ENCODE measurements at places on chromosomes 3 and 15. TPM values are rescaled to one million over a fixed set of nuclear protein-coding genes. Genes with fewer than 3 reads are reported as not detected.

TIMMDC1 gene
- total RNA-seq: 53.2 TPM

FHIT gene
- 9.3 TPM for total RNA-seq

SLC9A9 gene
- 24.9 TPM for total RNA-seq

CAV3 gene
- total RNA-seq: not detected

GOLGA8S gene
- 0.36 TPM for total RNA-seq

BCL2A1 gene
- total RNA-seq: not detected

BNC1 gene
- 0.14 TPM for total RNA-seq

NMNAT3 gene
- total RNA-seq: 10.0 TPM

PGBD4 gene
- 1.3 TPM for total RNA-seq

MOBP gene
- total RNA-seq: not detected

TMEM212 gene
- total RNA-seq: not detected

FETUB gene
- not detected for total RNA-seq

CCK gene
- 6.9 TPM for total RNA-seq

C3orf80 gene
- 26.0 TPM for total RNA-seq

ARPP21 gene
- 0.83 TPM for total RNA-seq

SEMA5B gene
- 0.36 TPM for total RNA-seq

SH2D7 gene
- not detected for total RNA-seq

GNAT1 gene
- not detected for total RNA-seq

HIGD2B gene
- total RNA-seq: not detected

AHSG gene
- total RNA-seq: not detected

FRMD5 gene
- total RNA-seq: 0.41 TPM

GOLGA6L7 gene
- not detected for total RNA-seq

ZPLD1 gene
- total RNA-seq: 0.36 TPM

TMC3 gene
- 0.71 TPM for total RNA-seq

IL20RB gene
- total RNA-seq: not detected

SUCNR1 gene
- not detected for total RNA-seq

SIDT1 gene
- 0.49 TPM for total RNA-seq

RPL4 gene
- total RNA-seq: 4,673 TPM

DOCK3 gene
- 3.9 TPM for total RNA-seq

CFAP44 gene
- total RNA-seq: 5.7 TPM

RTP1 gene
- total RNA-seq: not detected

SMC4 gene
- total RNA-seq: 25.1 TPM

SLC6A1 gene
- 0.36 TPM for total RNA-seq

FMN1 gene
- total RNA-seq: 12.3 TPM
